ENCODE measurements at places on chromosomes 1 and 21.

DNA sequence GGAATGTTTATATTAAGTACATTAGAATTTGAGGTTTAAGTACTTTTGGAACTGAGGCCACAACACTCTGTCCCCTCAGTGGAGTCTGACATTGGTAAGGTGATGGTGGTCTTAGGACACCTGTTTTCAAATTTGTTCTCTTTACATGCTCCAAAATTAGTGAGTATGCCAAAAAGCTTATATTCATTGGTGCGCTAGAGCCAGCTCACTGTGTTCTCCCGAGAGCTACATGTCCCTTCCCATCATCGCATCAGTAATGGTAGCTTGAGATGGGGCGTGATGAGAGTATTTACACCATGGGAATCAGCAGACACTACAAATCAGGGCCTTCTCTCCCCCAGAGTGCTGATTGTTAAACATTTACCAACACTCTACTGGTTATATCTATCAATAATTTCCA, 19.5 kb downstream of the ETS2 start:
- no peak for DNase-seq

DNA sequence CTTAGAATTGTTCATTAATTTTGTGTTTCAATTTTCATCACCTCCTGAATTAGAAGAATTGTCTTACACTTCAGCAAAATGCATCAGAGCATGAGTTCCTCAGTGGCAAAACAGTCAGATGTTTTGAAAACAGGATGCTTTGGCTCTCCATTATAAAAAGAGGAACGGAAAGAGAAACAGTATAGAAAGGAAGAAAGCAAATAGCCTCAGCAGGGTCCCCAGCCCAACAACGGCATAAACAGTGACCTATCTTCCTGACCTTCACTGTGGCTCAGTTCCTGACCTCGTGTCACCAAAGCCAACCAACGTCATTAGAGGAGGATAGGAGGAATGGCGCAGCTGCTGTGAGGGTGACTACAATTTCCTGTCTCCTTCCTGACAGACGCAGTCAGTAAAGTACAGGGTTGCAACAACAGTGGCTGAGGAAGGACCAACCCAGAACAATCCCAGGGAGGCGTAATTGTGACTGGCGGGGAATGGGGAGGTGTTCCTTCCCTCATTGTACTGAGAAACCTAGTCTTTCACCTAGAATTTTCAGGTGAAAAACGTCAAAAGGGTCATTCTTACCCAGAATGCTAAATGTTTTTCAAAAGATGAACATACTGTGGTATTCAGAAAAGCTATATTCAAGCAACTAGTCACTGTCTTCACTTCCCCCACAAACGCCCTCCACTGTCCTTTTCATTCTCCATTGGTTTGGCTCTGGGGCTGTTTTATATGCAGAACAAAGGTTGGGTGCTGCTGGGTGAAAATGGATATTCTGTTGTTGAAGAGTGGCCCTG, 197.9 kb upstream of the SGIP1 start:
- peak; percentile 52 for DNase-seq

DNA sequence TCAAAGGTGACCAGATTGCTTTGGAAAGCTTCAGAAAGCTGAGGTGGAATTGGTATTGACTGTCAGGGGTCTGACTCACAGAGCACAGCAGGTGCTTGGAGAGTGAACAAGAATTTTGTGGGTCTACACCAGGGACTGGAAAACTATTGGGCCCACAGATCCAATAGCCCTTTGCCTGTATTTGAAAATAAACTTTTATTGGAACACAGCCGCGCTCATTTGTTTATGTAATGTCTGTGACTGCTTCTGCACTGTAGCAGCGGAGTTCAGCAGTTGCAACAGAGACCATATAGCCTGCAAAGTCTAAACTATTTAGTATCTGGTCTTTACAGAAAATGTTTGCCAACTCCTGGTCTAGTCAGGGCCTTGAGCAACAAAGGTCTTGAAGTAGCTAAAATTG, 315.6 kb downstream of the NFIA start:
- no peak for DNase-seq

DNA sequence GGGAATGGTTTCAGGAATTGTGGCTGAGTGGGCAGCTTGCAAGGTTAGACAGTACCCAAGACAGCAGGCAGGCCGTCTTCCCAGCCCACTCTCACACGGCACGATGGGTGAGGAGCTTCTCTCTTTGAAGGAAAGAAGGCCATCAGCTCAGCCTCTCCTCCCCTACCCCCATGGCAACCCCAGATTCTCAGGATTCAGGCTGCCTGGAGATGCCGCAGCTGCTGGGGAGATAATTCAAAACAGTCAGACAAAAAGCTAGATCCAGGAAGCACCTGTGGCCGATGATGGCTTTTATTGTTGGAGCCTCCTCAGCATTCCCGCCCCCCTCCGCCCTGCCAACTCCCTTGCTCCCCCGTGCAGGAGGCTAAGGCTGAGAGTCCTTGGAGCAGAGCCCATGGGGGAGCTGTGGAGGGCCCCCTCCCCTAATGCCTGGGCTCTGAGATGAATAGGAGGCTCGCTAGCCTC, 220.5 kb downstream of the TRABD2B start:
- no peak for DNase-seq

DNA sequence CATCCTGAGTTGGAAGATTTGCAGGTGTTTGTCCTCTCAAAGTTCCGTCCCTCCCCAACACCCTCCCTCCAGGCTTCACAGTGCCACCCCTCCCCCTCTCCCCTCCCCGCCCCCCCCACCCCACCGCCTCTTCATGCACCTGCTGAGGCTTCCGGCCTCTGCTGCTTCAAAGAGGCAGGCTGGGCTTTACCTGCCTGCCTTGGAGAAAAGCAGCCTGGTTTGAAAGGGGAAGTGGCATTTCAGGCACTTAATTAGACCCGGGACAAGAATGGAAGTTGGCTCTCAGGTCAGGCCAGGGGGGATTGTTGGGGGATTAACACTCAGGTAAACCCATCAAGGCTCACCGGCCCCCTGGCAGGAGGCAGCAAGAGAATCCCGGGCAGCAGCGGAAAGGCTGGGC, 21.1 kb downstream of the PAX7 start:
- DNase-seq, result no peak

GRCh38 chr1:225361176-225361575, 66.7 kb downstream of the LBR start:
- no peak for DNase-seq

GRCh38 chr1:221884821-221885220, 142.9 kb upstream of the DUSP10 start:
- DNase-seq, result no peak

DNA sequence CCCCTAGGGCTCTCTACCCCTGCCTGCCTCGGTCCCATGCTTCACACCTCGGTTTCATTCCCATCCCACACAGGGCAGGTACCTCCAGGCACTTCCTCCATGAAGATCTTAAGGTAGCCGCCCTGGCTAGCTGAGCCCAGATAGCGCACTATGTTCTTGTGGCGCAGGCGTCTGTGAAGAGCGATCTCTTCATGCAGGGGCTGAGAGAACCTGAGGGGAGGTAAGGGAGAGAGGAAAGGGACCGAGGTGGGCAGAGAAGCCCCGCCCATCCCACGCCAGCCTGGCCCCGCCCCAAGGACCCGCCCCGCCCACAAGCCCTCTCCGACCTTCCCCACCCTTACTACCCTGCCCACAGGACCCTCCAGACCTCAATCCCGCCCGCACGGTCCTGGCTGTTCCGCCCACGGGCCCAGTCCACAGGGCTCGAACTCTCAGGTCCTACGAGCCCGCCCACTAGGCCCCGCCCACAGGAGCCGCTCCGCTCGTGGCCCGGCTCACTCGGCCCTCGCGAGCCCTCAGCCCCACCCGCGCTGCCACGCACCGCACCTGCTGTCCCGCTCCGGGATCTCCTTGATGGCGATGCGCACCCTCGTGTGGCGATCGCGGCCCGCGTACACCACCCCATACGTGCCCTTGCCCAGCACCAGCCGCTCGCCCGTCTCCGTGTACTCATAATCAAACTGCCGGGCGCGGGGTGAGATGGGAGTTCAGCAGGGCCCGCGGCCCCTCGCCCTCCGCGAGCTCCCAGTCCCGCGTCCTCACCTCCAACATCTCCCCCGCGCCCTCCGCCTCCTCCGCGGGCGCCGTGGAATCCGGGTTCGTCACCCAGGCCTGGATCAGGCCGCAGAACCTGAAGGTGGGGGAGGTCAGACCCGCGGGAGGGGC, 6.4 kb downstream of the MAP3K6 start:
- no peak for DNase-seq

GRCh38 chr1:13896932-13897331, 196.9 kb downstream of the PRDM2 start:
- DNase-seq, result no peak

- DNase-seq, result no peak
Observed at GRCh38 chr1:54980046-54980527, 341 bp upstream of the TMEM61 start.

DNA sequence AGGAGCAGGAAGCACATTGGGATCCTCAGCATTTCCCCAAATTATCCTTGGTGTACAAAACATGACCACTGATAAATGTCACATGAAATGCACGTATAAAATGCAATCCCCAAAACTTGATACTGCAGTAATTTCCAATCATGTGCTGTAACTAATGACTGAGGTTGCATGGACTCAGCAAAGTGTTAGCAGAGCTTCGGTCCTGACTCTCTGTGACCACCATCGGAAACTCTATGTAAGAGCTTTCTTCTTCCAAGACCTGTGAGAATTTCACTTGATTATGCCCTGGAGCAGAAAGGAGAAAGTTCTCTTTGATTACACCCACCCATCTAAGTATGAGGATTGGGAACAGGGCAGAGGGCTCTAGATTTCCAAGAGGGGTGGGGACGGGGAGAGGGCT, 908 bp downstream of the CD53 start:
- no peak for DNase-seq

- no peak for DNase-seq
Observed at GRCh38 chr1:115246526-115246925, 91.5 kb downstream of the NGF start.

DNA sequence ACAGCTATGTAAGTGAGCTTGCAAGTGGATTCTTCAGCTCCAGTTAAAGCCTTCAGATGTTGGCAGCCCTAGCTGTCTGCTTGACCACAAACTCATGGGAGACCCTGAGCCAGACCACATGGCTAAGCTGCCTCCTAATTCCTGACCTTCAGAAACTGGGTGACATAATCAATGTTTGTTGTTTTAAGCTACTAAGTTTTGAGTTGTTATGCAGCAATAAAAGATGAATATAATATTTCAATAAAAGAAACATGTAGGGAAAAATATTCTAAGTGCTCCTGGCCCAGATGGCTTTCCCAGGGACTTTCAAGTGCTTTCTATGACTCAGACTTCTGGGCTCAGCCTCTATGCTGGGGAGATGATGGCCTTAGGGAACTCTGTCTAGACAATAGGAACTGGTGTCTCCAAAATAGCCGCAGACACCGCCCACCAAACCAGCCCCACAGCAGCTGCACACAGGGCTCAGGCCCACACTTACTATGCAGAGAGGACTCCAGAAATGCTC, 20.3 kb upstream of the AZIN2 start:
- no peak for DNase-seq

- DNase-seq, result no peak
Observed at GRCh38 chr1:193359631-193360030, 173.2 kb upstream of the B3GALT2 start.

Data from stimulated activated CD4-positive, alpha-beta T cell treated with anti-CD3 and anti-CD28 coated beads, TNF-alpha, amount 100 ng/mL, for 48 hours (primary cell).